Esophagus muscularis mucosa (tissue), 4 donors: ENCODE measurements at places on chromosomes 6 and 20. TPM values are rescaled to one million over a fixed set of nuclear protein-coding genes. Genes with fewer than 3 reads are reported as not detected.

DNA sequence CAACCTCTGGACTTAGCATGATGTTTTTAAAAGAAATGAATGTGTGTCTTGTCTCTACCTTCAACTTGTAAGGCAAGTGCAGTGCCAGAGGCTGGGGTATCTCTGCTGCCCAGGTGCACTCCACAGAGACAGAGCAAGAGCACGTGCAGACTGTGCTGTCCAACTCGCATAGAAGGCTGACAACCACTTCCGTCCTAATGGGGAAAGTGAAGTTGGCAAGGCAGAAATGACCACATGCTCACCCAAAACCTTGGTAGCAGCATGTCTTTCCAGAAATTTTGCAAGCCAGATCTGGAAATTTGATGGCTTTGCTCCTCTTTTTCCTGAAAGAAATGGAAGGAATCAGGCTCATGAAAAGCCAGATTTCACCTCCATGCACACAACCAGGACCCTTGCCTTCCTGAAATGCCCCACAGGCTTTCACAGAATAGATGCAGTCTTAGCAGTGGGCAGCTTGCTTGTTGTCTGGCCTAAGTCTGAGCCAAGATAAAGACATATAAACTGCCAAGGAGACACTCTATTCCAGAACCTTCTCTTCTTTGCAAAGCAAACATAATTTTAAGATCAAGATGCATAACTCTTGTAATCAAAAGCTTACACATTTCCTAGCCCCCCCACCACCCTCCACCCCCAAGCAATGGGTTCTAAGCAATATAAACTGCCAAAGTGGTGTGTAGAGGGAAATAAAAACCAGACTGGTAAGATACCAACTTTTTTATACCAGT lies 26.8 kb downstream of the SLC22A3 start:
- H3K4me1 ChIP-seq, result no peaks in the 10 kb centered on the region
- peak; percentile 60 for DNase-seq
- H3K27ac ChIP-seq, result no peak overlapping the region
- H3K4me3 ChIP-seq, result no peak overlapping the region
- no peaks in the 10 kb centered on the region for H3K27me3 ChIP-seq
- no peaks in the 10 kb centered on the region for H3K36me3 ChIP-seq

GRCh38 chr6:68233623-68234022 lies 401.5 kb upstream of the ADGRB3 start:
- H3K4me1 ChIP-seq, result no peaks in the 10 kb centered on the region
- DNase-seq, result no peak
- H3K4me3 ChIP-seq, result no peak overlapping the region
- H3K27me3 ChIP-seq, result no peaks in the 10 kb centered on the region
- no peak overlapping the region for H3K27ac ChIP-seq

DNA sequence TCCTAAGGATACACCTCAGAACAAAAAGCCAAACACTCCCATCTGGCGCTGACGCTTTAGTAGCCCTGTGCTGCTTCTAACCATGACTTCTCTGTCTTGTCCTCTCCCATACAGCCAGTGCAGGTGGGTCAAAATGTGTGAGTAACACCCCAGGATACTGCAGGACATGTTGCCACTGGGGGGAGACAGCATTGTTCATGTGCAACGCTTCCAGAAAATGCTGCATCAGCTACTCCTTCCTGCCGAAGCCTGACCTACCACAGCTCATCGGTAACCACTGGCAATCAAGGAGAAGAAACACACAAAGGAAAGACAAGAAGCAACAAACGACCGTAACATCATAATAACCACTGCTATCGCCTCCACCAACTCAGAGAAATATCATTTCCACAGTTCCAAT lies 1.4 kb downstream of the DEFB132 start:
- no peak overlapping the region for H3K27ac ChIP-seq
- no peaks in the 10 kb centered on the region for H3K4me1 ChIP-seq
- DNase-seq, result no peak

- DNase-seq, result no peak
- H3K4me3 ChIP-seq, result no peak overlapping the region
- H3K27me3 ChIP-seq, result no peaks in the 10 kb centered on the region
- H3K4me1 ChIP-seq, result peaks cover 18% of the 10 kb centered on the region
- H3K36me3 ChIP-seq, result no peaks in the 10 kb centered on the region
- no peak overlapping the region for H3K27ac ChIP-seq
Observed at GRCh38 chr6:11747021-11747420, 31.6 kb downstream of the ADTRP start.

- H3K4me3 ChIP-seq, result no peak overlapping the region
- no peaks in the 10 kb centered on the region for H3K4me1 ChIP-seq
- no peaks in the 10 kb centered on the region for H3K27me3 ChIP-seq
- no peak overlapping the region for H3K27ac ChIP-seq
Observed at GRCh38 chr20:1858871-1859270, 36.3 kb upstream of the SIRPA start.

- no peaks in the 10 kb centered on the region for H3K27me3 ChIP-seq
- DNase-seq, result no peak
- peaks cover 8% of the 10 kb centered on the region for H3K4me1 ChIP-seq
- H3K36me3 ChIP-seq, result peaks cover 37% of the 10 kb centered on the region
- H3K4me3 ChIP-seq, result no peak overlapping the region
Observed at GRCh38 chr20:37980876-37981275, 52.4 kb downstream of the TTI1 start.

GRCh38 chr6:134178161-134179044 lies 126.0 kb upstream of the SLC2A12 start:
- no peaks in the 10 kb centered on the region for H3K36me3 ChIP-seq
- DNase-seq, result peak; percentile 92

DNA sequence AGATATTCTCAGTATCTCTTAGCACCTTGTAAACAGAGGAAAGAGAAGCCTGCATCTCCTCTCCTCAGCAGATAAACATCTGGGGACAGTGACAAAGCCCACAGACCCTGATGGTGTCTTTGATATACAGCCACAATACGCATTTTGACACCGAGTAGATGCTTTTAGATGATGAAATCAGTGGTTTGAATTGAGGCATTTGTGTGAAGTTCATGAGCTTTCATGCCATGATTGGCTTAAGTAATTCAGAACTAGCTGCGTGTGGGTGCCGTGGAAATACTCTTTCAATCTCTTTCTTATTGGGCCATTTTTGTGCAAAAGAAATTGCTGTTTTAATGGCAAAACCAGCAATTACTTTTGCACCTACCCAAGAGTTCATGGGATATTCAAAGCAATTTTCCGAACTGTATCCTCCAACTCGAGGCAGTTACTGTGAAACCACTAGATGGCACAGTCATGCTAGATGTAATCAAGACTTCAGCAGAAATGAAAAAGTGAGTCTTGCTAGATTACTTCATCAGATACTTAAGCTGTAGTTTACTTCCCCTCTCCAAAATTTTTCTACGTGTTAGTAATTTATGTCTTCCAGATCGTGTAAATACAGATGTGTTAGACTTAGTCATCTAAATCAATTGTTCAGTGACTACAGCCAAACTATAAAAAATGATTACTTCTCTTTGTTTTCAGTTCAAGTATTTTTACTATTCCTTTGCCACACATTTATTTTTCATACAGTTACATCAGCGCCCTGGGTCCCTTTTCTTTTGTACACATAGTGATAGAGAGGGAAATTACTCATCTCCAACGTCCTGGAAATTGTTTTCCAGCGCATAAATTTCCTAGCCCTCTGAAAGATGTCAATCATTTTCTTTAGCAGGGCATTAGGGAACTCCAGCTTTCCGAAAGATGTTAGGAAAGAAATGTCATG lies 49.4 kb downstream of the IYD start:
- peak overlapping the region; percentile 60 for H3K4me3 ChIP-seq
- H3K4me1 ChIP-seq, result peaks cover 13% of the 10 kb centered on the region
- H3K27me3 ChIP-seq, result no peaks in the 10 kb centered on the region
- H3K36me3 ChIP-seq, result no peaks in the 10 kb centered on the region

DNA sequence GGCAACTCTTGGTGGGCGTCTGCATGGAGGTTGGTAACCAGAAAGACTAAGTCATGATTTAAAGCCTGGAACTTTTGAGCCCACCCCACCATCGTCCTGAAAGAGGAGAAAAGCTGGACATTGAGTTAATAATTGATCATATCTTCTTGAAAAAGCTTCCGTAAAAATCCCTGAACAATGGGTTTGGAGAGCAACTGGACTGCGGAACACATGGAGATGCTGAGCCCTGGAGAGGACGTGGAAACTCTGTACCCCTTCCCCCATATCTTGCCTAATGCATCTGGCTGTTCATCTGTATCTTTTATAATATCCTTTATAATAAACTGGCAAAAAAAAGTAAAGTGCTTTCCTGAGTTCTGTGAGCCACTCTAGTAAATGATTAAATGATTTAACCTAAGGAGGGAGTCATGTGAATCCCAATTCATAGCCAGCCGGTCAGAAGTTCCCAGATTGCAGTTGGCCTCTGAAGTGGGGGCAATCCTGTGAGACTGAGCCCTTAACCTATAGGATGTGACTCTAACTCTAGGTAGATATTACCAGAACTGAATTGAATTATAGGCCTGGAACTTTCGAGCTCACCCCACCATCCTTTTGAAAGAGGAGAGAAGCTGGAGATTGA lies 26.5 kb upstream of the LGSN start:
- H3K27me3 ChIP-seq, result no peaks in the 10 kb centered on the region
- H3K4me1 ChIP-seq, result no peaks in the 10 kb centered on the region
- no peaks in the 10 kb centered on the region for H3K36me3 ChIP-seq
- no peak overlapping the region for H3K27ac ChIP-seq

GRCh38 chr6:37041521-37041920 lies 36.1 kb downstream of the FGD2 start:
- DNase-seq, result no peak
- no peak overlapping the region for H3K27ac ChIP-seq
- H3K27me3 ChIP-seq, result no peaks in the 10 kb centered on the region
- no peaks in the 10 kb centered on the region for H3K36me3 ChIP-seq
- peaks cover 7% of the 10 kb centered on the region for H3K4me1 ChIP-seq
- H3K4me3 ChIP-seq, result no peak overlapping the region

- H3K36me3 ChIP-seq, result no peaks in the 10 kb centered on the region
- no peak overlapping the region for H3K27ac ChIP-seq
- DNase-seq, result no peak
Observed at GRCh38 chr6:53309901-53310300, 38.8 kb downstream of the ELOVL5 start.

- H3K36me3 ChIP-seq, result no peaks in the 10 kb centered on the region
- no peaks in the 10 kb centered on the region for H3K4me1 ChIP-seq
- no peak overlapping the region for H3K27ac ChIP-seq
- H3K4me3 ChIP-seq, result no peak overlapping the region
- H3K27me3 ChIP-seq, result no peaks in the 10 kb centered on the region
Observed at GRCh38 chr6:167275436-167275835, 15.7 kb upstream of the UNC93A start.

GRCh38 chr6:170487707-170488329 lies 65.3 kb downstream of the PSMB1 start:
- no peak overlapping the region for H3K4me3 ChIP-seq
- no peak for DNase-seq
- no peaks in the 10 kb centered on the region for H3K36me3 ChIP-seq
- H3K4me1 ChIP-seq, result no peaks in the 10 kb centered on the region
- H3K27ac ChIP-seq, result no peak overlapping the region
- H3K27me3 ChIP-seq, result no peaks in the 10 kb centered on the region

DNA sequence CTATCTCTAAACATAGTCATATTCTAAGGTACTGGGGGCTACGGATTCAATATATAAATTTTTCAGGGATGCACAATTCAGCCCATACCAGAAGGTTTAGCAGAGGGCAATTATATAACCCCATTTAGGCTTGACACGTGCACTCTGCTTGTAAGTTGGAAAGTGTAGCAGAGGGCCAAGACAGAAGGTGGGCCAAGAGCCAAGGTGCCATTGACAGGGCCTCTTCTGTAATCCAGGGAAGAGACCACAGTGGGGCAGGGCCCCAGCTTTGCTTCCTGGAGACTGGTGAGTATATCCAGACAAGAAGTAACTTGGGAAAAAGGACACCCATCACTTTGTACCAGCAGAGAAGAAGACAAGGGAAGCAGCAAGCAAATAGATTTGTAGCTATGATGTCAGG lies 672.4 kb upstream of the MARCKS start:
- no peak overlapping the region for H3K27ac ChIP-seq
- DNase-seq, result no peak
- H3K4me3 ChIP-seq, result no peak overlapping the region
- no peaks in the 10 kb centered on the region for H3K36me3 ChIP-seq

DNA sequence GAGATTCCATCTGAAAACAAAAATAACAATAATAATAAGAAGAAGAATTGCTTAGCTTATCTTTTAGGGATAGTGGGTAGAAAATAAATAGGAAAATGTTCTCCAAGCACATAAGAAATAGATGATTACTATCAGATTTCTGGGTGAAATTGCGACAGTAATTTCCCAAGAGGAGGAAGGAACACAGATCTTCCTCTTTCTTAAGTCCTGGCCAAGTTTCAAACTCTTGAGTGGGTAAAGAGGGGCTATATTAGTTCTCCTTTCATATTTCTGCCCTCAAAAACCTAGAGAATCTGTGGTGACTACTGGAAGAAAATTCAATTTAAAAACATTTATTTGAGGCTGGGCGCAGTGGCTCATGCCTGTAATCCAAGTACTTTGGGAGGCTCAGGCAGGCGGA lies 63.7 kb downstream of the PHACTR2 start:
- no peak overlapping the region for H3K27ac ChIP-seq
- no peaks in the 10 kb centered on the region for H3K36me3 ChIP-seq
- DNase-seq, result no peak
- no peak overlapping the region for H3K4me3 ChIP-seq

DNA sequence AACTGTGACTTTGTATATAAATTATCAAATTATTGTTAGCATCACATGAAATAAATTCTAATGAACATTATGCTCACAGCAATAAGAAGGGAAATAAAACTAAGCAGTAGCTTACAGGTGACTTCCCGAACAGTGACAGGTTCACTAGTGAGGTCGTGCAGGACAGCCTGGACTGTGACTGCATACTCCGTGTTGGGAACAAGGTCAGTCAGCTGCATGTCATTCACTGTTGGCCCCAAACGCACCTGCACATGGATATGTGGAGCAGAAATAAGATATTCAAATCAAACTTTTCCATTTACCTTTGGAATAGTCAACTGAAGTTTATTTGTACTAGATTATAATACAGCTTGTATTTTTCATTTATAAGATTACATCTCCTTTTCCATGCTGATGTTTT lies 60.6 kb downstream of the COL12A1 start:
- no peaks in the 10 kb centered on the region for H3K27me3 ChIP-seq
- no peak for DNase-seq
- H3K36me3 ChIP-seq, result peaks cover 3% of the 10 kb centered on the region
- H3K4me1 ChIP-seq, result peaks cover 35% of the 10 kb centered on the region
- no peak overlapping the region for H3K4me3 ChIP-seq
- no peak overlapping the region for H3K27ac ChIP-seq

The PLA2G7 gene
- not detected for total RNA-seq

The ARMC12 gene
- total RNA-seq, result 0.83 TPM

The BFSP1 gene
- 5.8 TPM for total RNA-seq

The TCP11 gene
- total RNA-seq, result 1.1 TPM

The BPIFB2 gene
- not detected for total RNA-seq
